HuH-7 (cell line): ENCODE measurements at places on chromosomes 5 and 9.

- no peak for DNase-seq
Measured at GRCh38 chr5:172550096-172550765, 90.8 kb upstream of the NEURL1B start.

- no peak for DNase-seq
Measured at GRCh38 chr5:10690460-10691440, 70.3 kb downstream of the DAP start.

- DNase-seq: no peak
Measured at GRCh38 chr5:150142959-150143349, 12.7 kb downstream of the PDGFRB start.

GRCh38 chr9:13360188-13360587 is 80.7 kb upstream of the MPDZ start:
- no peak for DNase-seq

DNA sequence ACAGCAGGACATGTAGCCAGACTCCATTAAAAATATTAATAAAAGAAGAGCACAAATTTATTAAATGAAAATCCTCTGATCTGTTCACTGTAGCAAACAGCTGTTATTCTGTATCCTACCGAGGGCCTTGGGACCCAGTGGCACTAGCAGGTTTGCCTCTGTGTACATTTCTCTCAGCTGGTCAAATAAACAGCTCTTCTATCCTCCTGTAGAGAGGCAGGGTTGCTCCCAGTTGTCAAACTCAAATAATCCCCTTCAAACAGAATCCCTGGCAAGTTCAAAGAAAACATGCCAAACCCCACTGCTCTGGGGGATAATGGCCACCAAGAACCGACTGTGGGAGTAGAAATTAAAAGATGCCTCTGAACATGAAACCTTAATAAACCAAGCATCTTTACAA is 1262.0 kb upstream of the DMAC1 start:
- no peak for DNase-seq

DNA sequence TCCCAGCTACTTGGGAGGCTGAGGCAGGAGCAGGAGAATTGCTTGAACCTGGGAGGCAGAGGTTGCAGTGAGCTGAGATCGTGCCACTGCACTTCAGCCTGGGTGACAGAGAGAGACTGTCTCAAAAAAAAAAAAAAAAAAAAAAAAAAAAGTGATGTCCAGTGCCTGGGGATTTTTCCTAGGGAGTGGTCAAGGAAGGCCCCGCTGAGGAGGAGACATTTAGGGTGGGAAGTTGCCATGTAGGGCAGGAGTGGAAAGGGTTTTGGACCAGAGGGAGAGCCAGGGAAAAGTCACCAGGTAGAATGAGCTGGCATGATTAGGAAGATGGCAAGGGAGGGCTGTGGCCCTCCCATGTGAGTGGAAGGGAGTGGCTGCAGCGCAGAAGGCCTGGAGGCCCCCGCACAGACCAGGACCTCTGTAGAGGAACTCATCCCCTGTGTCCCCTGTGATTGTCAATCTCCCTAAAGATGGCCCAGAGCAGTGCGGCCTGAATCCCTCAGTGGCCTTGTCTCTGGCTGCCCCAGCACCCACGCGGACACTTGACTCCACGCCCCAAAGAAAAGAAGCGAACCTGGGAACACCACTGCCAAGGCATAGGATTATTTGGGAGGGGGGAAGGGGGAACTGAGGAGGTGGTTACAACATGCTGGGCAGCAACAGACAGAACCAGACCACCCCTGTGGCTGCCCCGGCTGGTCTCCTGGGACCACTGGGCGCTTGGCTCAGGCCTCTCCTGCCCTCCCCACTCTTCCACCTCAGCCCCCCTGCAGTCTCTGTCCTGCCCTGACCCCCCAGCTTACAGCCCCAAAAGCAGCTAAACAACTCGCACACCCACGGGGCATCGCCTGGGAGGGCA is 2.6 kb upstream of the SQSTM1 start:
- no peak for DNase-seq

DNA sequence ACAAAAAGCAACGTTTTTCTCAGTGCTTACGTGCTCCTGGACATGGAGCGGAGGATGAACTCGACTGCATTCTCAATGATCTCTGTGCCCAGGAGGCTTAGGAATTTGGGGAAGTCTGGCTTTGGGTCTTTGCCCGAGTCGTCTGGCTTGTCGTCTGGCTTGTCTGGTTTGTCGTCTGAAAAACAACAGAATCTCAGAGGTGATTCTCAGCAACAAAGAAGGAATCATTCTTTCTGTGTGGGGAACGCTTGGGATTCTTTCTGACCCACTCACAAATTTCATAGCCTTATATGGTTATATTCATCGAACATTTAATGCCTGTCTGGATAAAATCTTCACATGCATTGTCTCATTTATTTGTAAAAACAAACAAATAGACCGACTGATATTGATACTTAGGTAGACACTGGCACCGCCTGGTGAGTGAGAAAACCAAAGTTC is 4.7 kb downstream of the C5orf46 start:
- no peak for DNase-seq

DNA sequence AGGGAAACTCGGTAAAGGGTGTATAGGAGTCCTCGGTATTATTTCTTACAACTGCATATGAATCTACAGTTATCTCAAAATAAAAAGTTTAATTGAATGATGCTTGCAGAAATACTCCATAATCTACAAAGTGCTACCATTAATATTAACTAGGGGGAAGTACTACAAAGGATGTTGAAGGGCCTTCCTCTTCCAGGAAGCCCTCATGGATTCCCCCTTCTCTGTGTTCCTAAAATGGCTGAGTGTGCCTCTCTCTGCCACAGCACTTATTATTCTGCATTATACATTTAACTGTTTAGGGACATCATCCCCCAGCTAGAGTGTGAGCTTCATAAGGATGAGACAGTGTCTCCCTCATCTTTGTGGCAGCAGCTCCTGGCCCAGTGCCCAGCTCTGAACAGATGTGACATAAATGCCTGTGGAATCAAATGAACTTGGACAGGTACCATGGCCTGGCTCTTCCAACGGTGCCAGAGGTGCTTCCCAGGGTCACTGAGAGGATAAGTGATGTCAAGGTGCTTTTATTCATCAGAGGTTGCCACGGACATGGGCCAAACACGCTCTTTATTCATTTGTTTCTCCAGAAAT is 99.5 kb downstream of the PAX5 start:
- DNase-seq: no peak

DNA sequence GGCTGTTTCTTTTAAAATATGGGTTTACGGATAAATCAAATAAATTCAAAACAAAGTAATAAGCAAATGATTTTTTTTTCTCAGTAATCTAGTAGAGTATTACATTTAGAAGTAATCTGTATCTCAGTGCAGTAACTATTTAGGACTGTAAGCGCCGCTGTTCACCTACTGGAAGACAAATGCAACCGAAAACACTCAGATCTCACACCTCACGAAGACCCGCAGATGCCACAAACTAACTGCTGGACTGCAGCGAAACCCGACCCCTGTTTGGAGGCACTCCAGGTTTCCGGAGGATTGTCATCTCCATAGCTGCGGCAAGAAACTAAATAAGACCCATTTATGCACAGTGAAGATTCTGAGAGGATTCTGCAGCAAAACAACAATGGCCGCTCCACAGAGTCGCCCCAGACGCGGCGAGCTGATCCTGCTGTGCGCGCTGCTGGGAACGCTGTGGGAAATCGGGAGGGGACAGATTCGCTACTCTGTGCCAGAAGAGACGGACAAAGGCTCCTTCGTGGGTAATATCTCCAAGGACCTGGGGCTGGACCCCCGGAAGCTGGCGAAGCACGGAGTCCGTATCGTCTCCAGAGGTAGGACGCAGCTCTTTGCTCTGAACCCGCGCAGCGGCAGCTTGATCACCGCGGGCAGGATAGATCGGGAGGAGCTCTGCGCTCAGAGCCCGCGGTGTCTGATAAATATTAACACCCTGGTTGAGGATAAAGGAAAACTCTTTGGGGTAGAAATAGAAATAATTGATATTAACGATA is at the start of gene PCDHGA8:
Gene PCDHGA8 (plus strand): TSS at position 205 of the 770 bp plus-strand sequence. CDS start 181 bp downstream, at position 386.
- no peak for DNase-seq

DNA sequence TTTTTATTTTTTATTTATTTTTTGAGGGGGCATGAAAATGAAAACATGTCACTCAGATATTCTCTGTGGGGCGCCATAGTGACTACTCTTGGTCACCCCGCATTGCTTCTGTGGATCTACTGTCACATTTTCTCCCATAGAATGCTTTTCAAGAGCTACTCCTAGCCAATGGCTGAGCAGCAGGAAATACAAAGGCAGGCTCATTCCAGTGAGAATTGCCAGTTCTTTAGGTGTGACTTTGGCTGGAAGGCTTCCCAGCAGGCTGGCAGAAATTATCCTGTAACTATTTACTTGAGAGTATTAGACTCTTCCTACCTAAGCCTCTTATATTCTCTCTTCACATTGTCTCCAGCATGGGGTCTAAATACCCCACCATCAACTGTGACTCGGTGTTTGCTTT is 21.0 kb upstream of the PTPRD start:
- no peak for DNase-seq

DNA sequence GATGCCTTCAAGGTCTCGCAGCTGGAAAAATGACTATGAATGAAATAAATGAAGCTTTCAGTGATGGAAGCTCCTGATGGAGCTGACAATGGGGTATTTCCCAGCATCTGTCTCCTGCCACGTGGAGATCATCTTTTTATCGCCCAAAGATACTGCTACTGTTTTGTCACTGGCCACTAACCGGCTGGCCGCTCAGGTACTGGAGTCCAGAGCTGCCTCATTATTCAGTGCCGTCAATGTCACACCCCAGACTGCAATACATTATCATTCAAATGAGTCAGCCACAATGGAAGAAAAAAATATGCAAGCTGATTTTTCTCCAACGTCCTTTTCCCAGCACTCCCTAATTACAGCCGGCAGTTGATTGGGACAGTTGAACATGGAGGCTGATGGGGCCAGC is 280.4 kb downstream of the ZSWIM6 start:
- DNase-seq: no peak

- DNase-seq: no peak
Measured at GRCh38 chr5:59333416-59333815, 560.1 kb downstream of the PDE4D start.

GRCh38 chr9:94624629-94625028 is 14.7 kb downstream of the FBP1 start:
- DNase-seq: no peak

- DNase-seq: peak; percentile 6
Measured at GRCh38 chr5:115544043-115544435, 536 bp downstream of the FEM1C start.

GRCh38 chr5:159171274-159171673 is 38.1 kb downstream of the RNF145 start:
- DNase-seq: no peak

GRCh38 chr5:103473725-103474124 is 88.9 kb downstream of the NUDT12 start:
- DNase-seq: no peak

- DNase-seq: no peak
Measured at GRCh38 chr5:11148810-11149539, 387.9 kb upstream of the DAP start.

DNA sequence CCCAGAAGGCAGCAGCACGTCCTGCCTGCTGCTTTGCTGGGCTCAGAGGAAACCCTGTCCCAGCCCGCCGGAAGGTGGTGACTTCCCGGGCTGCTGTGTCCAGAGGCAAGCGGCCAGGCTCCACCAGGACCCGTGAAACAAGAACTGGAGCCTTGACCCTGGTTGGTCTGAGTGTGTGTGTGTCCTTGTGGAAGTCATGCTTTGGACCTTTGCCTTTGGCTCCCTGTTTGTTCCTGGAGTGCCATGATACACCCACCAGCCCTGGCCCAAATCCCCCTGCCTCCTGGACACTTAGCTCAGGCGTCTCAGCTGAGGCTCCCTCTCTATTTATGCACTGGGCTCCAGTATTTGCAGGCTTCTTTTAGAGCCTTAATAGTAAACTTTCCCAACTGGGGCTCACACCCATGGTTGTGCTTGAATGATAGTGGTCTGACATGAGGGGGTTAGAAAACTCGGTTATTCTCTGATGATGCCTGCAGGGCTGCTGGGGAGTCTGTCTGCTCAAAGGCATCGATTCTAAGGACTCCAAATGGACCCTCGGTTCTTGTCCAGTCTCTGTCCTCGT is 72.2 kb downstream of the C9orf50 start:
- DNase-seq: no peak

- no peak for DNase-seq
Measured at GRCh38 chr5:54519509-54519876, 1.9 kb downstream of the SNX18 start.

DNA sequence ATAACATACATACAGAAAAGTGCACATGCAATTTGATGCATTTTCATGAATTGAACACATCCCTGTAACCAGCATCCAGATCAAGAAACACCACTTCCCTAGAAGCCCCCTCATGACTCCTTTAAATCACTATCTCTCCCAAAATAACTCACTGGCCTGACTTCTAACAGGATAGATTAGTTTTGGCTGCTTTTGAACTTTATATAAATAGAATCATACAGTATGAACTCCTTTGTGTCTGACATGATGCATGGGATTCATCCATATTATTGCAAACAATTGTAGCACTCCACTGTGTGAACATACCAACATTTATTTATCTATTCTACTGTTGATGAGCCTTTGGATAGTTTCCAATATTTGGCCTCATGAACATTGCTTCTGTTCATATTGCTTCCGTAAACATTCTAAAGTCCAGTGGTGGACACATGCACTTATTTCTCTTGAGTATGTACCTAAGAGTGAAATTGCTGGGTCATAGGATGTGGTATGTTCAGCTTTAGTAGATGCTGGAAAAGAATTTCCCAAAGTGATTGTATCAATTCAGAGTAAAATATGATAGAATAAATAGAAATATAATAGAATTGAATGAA is 148.7 kb upstream of the GDNF start:
- no peak for DNase-seq

- no peak for DNase-seq
Measured at GRCh38 chr5:117201001-117201400, 626.4 kb upstream of the SEMA6A start.
